ENCODE measurements at places on chromosomes 7 and 10. TPM values are rescaled to one million over a fixed set of nuclear protein-coding genes. Genes with fewer than 3 reads are reported as not detected.

Gene GPC2
- polyA plus RNA-seq, result 14.2 TPM

Gene SLC26A5
- polyA plus RNA-seq, result not detected

Gene NAT16
- polyA plus RNA-seq, result 0.64 TPM

Gene C7orf25
- polyA plus RNA-seq, result 7.8 TPM

Gene CASP7
- 13.6 TPM for polyA plus RNA-seq

Gene PAPSS2
- 55.0 TPM for polyA plus RNA-seq

Gene ZNF107
- 2.0 TPM for polyA plus RNA-seq

Gene SP4
- 1.1 TPM for polyA plus RNA-seq

Gene SORCS1
- 2.4 TPM for polyA plus RNA-seq

Gene VWDE
- 0.03 TPM for polyA plus RNA-seq
